ENCODE measurements at places on chromosomes 16 and 17. TPM values are rescaled to one million over a fixed set of nuclear protein-coding genes. Genes with fewer than 3 reads are reported as not detected.
A peak's percentile ranks its signal among the peaks of the same experiment; 100 is the strongest.

- DNase-seq = no peak
These were observed 723.2 kb downstream of the KCNJ2 start for GRCh38 chr17:70892527-70892926.

- no peak for DNase-seq
These were observed 6.7 kb downstream of the IFI35 start for GRCh38 chr17:43013296-43013695.

ATP1B2 gene
- 0.63 TPM for total RNA-seq

- no peak for DNase-seq
These were observed 18.5 kb downstream of the FCSK start for GRCh38 chr16:70472786-70473433.

- no peak for DNase-seq
These were observed 14.7 kb downstream of the NXN start for GRCh38 chr17:964876-965275.

GRCh38 chr17:77889866-77890760 is 68.4 kb upstream of the TNRC6C start:
- DNase-seq = no peak

- peak; percentile 31 for DNase-seq
These were observed 15.2 kb upstream of the CLEC18C start for GRCh38 chr16:70158261-70158939.

GRCh38 chr17:77706938-77707337 is 251.6 kb upstream of the TNRC6C start:
- no peak for DNase-seq

CACNG5 gene
- total RNA-seq = not detected

GRCh38 chr17:81295676-81296381 is 722 bp upstream of the SLC38A10 start:
- peak; percentile 81 for DNase-seq

VASN gene
- 49.8 TPM for total RNA-seq

Measured in PC-9 (cell line).